Naive B cell (primary cell): ENCODE measurements at places on chromosomes 3 and 15. TPM values are rescaled to one million over a fixed set of nuclear protein-coding genes. Genes with fewer than 3 reads are reported as not detected.

The ZDHHC23 gene
- 6.5 TPM for polyA plus RNA-seq

The FOXB1 gene
- polyA plus RNA-seq, result not detected

The DAZL gene
- 2.0 TPM for polyA plus RNA-seq

The SUSD5 gene
- 0.18 TPM for polyA plus RNA-seq

The CKMT1B gene
- not detected for polyA plus RNA-seq

The SLC22A13 gene
- not detected for polyA plus RNA-seq

DNA sequence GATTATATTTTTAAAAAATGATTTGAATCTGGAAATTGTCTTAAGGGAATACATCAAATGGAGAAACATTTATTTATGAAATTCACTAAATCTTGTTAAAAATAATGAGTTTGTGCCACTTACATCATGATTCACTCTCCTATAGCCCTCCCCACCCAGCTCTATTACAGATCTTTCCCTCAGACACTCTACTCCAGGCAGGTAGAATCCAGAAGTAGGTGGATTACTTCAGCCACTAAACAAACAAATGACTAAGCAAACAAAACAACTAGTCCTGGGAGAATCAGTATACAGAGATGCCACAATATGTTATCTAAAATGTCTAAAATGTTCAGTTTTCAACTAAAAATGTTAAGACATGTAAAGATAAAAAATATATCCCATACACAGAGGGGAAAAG lies 608.1 kb upstream of the UBE2E2 start:
- H3K4me3 ChIP-seq, result no peak overlapping the region
- H3K4me1 ChIP-seq, result no peaks in the 10 kb centered on the region
- no peak for DNase-seq
- H3K27ac ChIP-seq, result no peak overlapping the region
- H3K27me3 ChIP-seq, result peaks cover 4% of the 10 kb centered on the region

DNA sequence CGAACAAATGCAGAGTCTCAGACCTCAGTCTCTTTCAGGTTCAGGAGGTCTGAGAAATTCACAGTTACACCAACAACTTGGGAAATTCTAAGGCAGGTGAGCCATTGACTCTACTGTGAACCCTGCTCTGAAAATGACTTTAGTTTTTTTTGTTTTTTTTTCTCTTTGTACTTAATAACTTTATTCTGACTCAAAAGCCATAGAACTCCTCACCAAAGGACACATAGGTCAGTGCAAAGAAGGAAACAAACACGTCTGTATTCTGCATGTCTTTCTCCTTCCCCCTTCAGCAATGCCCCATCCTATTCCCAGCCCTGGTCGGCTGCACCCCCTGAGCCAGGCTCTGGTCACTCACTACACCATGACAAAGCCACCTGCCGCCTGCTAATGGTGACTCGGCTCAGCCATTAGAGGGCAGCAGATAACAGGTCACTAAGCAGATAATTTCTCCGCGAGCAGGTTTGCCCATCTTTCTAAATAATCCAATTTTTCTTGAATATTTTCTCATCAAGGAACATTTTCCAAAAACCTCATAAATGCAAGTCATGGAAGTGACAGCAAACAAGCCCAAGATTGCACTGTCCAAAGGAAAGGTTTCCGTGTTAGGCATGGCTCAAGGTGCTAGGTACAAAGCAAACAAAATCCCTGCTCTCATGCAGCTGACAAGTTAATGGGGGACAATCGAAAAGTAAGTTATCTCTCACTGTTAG lies 37.7 kb downstream of the TM4SF4 start:
- no peak overlapping the region for H3K4me3 ChIP-seq
- no peaks in the 10 kb centered on the region for H3K36me3 ChIP-seq
- H3K27ac ChIP-seq, result no peak overlapping the region

DNA sequence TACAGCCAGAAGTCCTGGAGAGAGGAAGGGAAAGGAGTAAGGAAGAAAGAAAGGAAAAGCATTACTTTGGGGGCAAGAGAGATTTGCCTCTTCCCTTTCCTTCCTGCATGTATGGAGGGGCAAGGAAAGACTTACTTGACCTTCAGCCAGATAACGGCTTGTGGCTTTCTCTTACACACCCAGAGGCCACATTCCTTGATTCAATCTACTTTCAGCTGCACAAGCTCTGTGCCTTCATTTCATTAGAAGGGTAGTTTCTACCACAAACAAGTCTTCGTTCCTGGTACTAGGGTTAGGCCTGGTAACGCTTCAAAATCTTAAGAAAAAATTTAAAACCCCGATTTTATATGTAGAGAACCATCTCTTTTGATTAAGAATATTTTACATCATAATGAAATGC lies 835.9 kb downstream of the TUSC7 start:
- H3K4me1 ChIP-seq, result no peaks in the 10 kb centered on the region
- H3K4me3 ChIP-seq, result no peak overlapping the region
- no peaks in the 10 kb centered on the region for H3K36me3 ChIP-seq

GRCh38 chr15:94856267-94856854 lies 625.0 kb downstream of the MCTP2 start:
- H3K36me3 ChIP-seq, result no peaks in the 10 kb centered on the region
- no peak overlapping the region for H3K27ac ChIP-seq
- H3K27me3 ChIP-seq, result peaks cover 5% of the 10 kb centered on the region
- DNase-seq, result no peak

GRCh38 chr3:45657853-45658252 lies 31.3 kb upstream of the SACM1L start:
- DNase-seq, result no peak
- no peaks in the 10 kb centered on the region for H3K27me3 ChIP-seq
- no peak overlapping the region for H3K4me3 ChIP-seq

- no peaks in the 10 kb centered on the region for H3K36me3 ChIP-seq
- H3K27me3 ChIP-seq, result peaks cover 6% of the 10 kb centered on the region
- DNase-seq, result no peak
Observed at GRCh38 chr3:195563317-195563716, 20.2 kb upstream of the PPP1R2 start.

DNA sequence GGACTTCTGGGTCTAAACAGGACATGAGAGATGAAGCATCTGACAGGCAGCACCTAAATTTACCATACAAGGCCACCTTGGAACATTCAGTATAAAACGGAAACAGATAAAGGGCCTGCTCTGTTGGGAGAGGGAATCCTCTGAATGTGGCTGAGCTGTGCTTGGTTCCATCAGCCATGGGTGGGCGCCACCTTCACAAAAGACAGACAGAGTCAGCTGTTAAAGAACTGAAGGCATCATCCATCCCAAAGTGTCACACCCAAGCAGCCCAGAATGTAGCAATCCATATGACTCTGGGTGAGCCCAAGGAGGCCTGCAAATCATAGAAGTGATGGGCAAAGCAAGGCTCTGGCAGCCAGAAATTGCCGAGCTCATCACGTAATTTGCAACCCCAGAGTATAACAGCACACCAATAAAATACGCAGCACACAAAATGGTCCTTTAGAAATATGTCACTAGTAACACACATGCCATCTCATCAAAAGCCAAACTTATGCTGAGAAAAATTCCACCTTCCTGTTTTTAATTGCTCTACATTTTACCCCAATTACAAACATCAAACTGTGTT lies 24.8 kb upstream of the RBP1 start:
- no peaks in the 10 kb centered on the region for H3K4me1 ChIP-seq
- H3K27me3 ChIP-seq, result no peaks in the 10 kb centered on the region
- no peaks in the 10 kb centered on the region for H3K36me3 ChIP-seq
- H3K4me3 ChIP-seq, result no peak overlapping the region
- DNase-seq, result no peak

DNA sequence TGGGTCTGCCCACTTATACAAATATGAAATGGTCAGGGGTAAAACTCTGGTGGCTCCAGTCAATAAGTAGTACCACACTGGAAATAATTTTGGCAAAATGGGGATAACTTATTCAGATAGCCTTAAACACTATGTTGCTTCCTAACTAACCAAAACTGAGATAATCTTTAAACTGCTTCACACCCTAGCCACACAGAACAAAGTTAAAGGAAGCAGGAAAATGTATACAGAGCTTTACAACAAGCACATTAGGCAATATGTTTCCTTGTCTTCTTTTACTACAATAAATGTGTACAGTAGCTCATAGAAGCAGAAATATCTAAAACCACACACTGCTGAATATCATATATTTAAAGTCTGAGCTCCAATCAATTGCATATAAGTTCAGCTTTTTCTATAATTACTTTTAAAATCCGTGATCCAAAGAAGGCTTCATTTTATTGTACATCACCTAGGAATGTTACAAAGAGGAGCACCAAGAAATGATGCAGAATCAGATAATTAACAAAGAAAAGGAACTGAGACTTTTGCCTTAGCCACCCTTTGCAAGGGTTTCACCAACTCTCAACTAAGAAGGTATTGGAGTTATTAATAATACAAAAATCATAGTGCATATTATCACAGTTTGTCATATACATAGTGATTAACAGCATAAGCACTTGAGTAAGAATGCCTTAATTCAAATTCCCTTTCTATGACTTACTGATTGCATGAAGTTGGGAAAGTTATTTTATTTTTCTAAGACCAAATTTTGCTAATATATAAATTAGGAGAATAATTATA lies 9.2 kb upstream of the SSR3 start:
- H3K4me1 ChIP-seq, result no peaks in the 10 kb centered on the region
- H3K36me3 ChIP-seq, result no peaks in the 10 kb centered on the region
- DNase-seq, result no peak

- H3K27me3 ChIP-seq, result peaks cover 20% of the 10 kb centered on the region
- no peaks in the 10 kb centered on the region for H3K4me1 ChIP-seq
- no peak overlapping the region for H3K4me3 ChIP-seq
- H3K27ac ChIP-seq, result no peak overlapping the region
Observed at GRCh38 chr3:139292711-139293664, 50.8 kb upstream of the MRPS22 start.
